ENCODE measurements at places on chromosomes 2 and 18. TPM values are rescaled to one million over a fixed set of nuclear protein-coding genes. Genes with fewer than 3 reads are reported as not detected.

- H3K4me3 ChIP-seq: peak overlapping the region; percentile 87
- H3K4me1 ChIP-seq: peaks cover 31% of the 10 kb centered on the region
- peak overlapping the region; percentile 90 for H3K27ac ChIP-seq
- H3K27me3 ChIP-seq: no peaks in the 10 kb centered on the region
These were observed 667 bp downstream of the GFPT1 start for GRCh38 chr2:69386360-69386759.

The TMEM163 gene
- total RNA-seq: not detected

The CYP27C1 gene
- 0.20 TPM for total RNA-seq

- no peaks in the 10 kb centered on the region for H3K27me3 ChIP-seq
- no peak for DNase-seq
- no peaks in the 10 kb centered on the region for H3K4me1 ChIP-seq
- H3K27ac ChIP-seq: no peak overlapping the region
- H3K4me3 ChIP-seq: no peak overlapping the region
These were observed 10.7 kb downstream of the VPS54 start for GRCh38 chr2:64008434-64009009.

The CPLX4 gene
- not detected for total RNA-seq

GRCh38 chr2:102513355-102513939, 40.4 kb downstream of the SLC9A4 start:
- no peak for DNase-seq
- H3K4me3 ChIP-seq: no peak overlapping the region
- H3K4me1 ChIP-seq: no peaks in the 10 kb centered on the region
- H3K36me3 ChIP-seq: no peaks in the 10 kb centered on the region

- H3K36me3 ChIP-seq: no peaks in the 10 kb centered on the region
- H3K27ac ChIP-seq: no peak overlapping the region
- no peak overlapping the region for H3K4me3 ChIP-seq
- H3K4me1 ChIP-seq: no peaks in the 10 kb centered on the region
- DNase-seq: no peak
These were observed 297.3 kb upstream of the MMADHC start for GRCh38 chr2:149884871-149885270.

DNA sequence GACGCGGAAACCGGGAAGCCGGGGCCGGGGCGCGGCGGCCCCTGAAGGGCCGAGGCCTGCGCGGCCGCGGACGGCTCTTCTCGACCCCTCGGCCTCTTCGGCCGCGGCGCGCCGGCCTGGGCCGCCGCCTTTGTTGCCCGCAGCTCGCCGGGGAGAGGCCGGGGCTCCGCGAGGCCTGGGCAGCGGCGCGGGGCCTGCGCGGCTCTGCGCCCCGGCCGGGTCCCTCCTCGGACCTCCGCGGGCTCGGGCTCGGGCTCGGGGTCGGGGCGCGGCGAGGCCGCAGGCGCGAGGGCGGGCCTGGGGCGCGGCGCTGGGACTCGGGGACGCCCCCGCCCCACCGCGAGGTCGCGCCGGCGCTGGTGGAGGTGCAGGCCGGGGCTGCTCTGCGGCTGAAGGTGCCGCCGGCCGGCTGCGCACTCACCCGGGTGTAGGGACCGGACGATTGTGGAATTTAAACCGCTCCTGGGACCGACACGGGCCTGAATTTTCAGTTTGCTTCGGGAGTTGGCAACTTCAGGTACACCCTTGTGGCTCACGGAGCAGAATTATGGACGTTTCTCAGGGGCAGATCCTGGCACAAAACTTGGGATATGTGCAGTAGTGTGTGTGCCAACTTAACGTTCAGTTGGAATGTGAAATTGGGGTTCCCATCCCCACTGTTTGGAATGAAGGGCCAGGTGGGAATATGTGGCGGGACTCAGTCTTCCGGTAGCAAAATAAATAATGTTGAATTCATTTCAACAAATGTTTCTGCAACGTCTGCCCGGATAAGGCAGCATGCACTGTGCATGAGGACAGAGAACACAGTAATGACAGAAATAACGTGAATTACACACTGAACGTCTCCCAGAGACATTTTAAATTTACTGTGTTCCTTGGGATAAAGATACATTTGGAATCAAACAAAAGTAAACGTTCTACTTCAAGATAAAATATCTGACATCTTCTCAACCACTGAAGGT, 787 bp downstream of the SOCS6 start:
- peak overlapping the region; percentile 92 for H3K27ac ChIP-seq
- peak overlapping the region; percentile 66 for H3K4me3 ChIP-seq
- H3K27me3 ChIP-seq: no peaks in the 10 kb centered on the region
- peaks cover 56% of the 10 kb centered on the region for H3K4me1 ChIP-seq
- peak; percentile 49 for DNase-seq

DNA sequence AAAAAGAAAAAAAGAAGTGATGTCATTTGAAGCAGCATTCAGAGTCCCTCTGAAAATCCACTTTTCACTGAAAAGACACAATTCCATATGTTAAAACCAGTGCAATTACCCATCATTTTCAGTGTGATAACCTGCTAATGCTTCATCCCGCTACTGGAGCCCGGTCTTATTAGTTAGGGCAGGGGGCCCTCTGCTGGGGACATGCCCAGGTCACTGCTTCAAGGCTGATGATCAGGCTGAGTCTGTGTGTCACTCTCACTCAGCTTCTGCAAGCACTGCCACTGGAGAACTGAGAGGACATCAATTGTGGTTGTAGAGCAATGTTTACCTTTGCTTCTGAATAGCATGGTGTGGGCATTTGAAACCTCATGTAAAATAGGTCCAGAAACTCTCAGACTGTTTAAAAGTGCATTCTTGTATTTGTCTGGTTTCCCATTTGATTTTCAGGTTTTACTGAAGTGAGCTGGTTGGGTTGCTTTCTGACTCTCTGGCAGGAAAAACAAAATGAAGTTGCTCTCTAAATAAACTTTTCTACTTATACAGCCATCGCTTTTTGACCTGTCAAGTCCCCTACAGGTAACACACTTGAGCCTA, 49.2 kb upstream of the NXPH2 start:
- H3K27me3 ChIP-seq: no peaks in the 10 kb centered on the region
- DNase-seq: no peak
- H3K4me3 ChIP-seq: no peak overlapping the region
- no peak overlapping the region for H3K27ac ChIP-seq

DNA sequence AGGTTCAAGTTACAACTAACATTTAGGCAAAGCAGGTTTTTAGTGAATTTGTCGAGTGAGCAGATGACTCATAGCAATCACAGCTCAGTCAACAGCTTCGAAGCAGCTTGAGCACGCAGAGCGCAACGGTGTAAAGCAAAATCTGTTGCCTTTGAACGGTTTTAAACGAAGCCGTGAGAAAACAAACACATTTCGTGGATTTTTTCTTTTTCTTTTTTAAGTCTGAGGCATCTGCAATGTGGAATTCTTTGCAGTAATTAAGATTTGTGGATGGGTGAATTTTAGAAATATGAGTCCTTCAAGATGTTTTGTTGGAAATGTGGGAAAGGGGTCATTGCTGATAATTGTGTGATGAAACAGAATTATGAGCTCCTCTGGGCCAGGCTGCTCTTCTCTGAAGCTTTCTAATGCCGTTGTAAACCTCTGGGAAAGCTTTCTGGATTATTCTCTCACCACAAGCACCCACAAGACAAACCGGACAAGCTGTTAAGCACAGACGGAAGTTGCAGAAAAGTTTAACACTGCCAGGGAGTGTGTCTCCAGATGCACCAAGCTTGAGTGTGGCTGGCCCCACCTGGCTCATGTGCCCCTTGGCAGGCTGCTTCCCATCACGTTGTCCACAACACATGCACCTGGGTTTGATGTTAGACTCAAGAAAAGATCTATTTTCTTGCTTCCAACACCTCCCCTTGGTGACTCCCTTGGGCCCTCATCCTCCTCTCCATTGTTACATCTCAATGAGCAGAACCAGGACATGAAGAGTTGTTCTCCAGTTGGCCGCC, 224.7 kb downstream of the ACKR3 start:
- no peak for DNase-seq
- no peaks in the 10 kb centered on the region for H3K4me1 ChIP-seq
- no peaks in the 10 kb centered on the region for H3K36me3 ChIP-seq
- H3K4me3 ChIP-seq: no peak overlapping the region

The TCF23 gene
- not detected for total RNA-seq

The PLCL1 gene
- total RNA-seq: 3.7 TPM

The SLC9A2 gene
- 88.1 TPM for total RNA-seq

- no peak for DNase-seq
- H3K27me3 ChIP-seq: no peaks in the 10 kb centered on the region
- no peaks in the 10 kb centered on the region for H3K4me1 ChIP-seq
- no peak overlapping the region for H3K27ac ChIP-seq
These were observed 58.6 kb upstream of the CHMP1B start for GRCh38 chr18:11792632-11793031.

- no peak for DNase-seq
- H3K27ac ChIP-seq: no peak overlapping the region
- H3K4me3 ChIP-seq: no peak overlapping the region
- no peaks in the 10 kb centered on the region for H3K4me1 ChIP-seq
These were observed 1407.0 kb upstream of the CELF4 start for GRCh38 chr18:38972571-38972970.

GRCh38 chr2:128817171-128817570, 498.5 kb upstream of the HS6ST1 start:
- DNase-seq: no peak
- H3K27ac ChIP-seq: no peak overlapping the region
- no peaks in the 10 kb centered on the region for H3K27me3 ChIP-seq
- no peaks in the 10 kb centered on the region for H3K4me1 ChIP-seq

DNA sequence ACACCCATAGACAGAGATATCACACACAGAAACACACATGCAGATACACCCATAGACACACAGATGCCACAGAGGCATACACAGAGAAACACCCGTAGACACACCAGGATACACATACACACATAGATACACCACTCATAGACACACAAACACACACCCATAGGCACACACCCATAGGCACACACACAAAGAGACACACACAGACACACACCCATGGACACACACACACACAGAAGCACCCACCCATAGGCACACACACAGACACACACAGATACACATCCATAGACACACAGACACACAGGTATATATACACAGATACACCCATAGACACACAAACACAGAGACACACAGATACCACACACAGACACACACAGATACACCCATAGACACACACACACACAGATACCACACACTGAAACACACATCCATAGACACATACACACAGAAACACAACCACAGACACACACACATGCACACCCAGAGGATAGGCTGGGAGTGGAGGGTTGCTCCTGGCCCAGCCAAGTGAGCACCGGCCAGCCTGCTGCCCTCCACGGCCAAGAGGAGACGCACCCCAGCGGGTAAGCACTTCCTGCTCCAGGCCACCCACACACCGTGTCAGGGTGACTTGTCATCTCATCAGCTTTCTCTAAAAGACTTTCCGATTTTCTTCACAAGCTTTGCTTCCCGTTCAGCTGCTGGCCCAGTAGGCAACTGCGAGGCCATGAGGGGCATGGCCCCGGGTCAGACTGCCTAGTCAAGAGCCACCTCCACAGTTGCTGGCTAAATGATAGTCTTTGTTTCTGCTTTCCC, 14.1 kb upstream of the CNNM3 start:
- no peak overlapping the region for H3K27ac ChIP-seq
- peaks cover 6% of the 10 kb centered on the region for H3K4me1 ChIP-seq
- H3K27me3 ChIP-seq: no peaks in the 10 kb centered on the region
- no peak overlapping the region for H3K4me3 ChIP-seq
- DNase-seq: no peak

The FBXO11 gene
- total RNA-seq: 19.8 TPM

DNA sequence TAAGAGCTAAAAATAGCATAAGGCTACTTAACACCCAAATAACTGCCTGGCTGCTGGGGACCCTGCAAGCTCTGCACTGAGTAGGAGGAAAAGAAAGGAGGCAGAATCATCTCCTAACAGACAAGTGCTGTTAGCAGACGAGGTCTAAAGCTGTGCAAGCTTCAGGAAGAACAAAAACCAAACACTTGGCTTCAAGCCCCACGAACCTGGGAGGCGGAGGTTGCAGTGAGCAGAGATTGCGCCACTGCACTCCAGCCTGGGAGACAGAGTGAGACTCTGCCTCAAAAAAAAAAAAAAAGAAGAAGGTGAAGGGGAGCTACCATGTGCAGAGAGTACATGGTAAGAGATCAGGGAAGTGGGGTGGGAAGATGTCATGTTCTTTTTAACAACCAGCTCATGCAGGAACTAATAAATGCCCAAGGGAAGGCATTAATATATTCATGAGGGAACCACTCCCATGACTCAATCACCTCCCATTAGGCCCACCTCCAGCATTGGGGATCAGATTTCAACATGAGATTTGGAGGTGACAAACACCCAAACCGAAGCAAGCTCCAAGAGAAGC, 28.8 kb upstream of the INO80C start:
- no peaks in the 10 kb centered on the region for H3K27me3 ChIP-seq
- H3K4me3 ChIP-seq: no peak overlapping the region
- peak; percentile 18 for DNase-seq
- peaks cover 3% of the 10 kb centered on the region for H3K4me1 ChIP-seq
- H3K27ac ChIP-seq: peak overlapping the region; percentile 26
- no peaks in the 10 kb centered on the region for H3K36me3 ChIP-seq

DNA sequence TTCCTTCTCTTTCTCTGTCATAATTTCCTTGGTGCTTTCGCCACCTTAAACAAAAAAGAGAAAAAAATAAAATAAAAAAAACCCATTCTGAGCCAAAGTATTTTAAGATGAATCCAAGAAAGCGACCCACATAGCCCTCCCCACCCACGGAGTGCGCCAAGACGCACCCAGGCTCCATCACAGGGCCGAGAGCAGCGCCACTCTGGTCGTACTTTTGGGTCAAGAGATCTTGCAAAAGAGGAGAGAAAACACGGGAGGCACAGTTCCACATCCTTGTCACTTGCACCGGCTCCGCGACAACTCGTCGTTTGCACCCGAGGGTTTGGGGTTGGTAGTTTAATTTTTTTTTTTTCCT, 1.8 kb upstream of the SP9 start:
- H3K4me1 ChIP-seq: peaks cover 54% of the 10 kb centered on the region
- H3K27ac ChIP-seq: no peak overlapping the region

The LINC00305 gene
- not detected for total RNA-seq

- no peaks in the 10 kb centered on the region for H3K27me3 ChIP-seq
- no peak overlapping the region for H3K4me3 ChIP-seq
- peaks cover 15% of the 10 kb centered on the region for H3K4me1 ChIP-seq
- DNase-seq: peak; percentile 22
These were observed 88.6 kb upstream of the EML6 start for GRCh38 chr2:54634564-54635511.

DNA sequence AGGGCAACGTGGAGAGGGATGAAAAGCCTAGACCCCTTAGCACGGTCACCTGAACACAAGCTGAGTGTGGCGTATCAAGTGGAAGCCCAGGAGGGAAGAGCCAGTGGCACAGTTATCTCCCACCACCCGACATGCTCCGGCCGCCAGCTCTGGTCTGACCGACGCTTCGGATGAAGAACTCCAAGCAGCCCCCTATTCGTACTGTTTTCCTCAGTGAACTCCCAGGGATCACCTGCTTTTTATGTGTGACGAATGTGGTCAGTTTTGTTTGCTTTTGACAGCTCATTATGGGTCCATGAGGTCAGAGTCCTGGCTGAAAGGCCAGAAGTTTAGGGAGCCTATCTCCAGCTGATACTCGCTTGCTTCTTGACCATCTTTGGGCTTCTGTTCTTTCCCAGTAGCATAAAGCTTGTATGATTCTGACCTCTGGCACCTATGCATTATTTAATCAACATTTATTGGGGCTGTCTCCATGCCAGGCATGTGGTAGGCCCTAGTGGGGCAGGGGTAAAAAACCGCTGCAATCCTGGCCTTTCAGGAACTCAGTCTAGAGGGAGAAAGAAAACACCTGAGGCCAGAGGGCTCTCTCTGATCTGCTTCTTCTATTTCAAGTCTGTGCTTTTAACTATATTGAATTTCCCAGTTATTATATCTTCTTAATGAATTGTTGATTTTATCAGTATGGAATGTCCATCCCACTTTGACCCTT, 33.0 kb upstream of the MRPL33 start:
- H3K4me3 ChIP-seq: no peak overlapping the region
- peaks cover 4% of the 10 kb centered on the region for H3K4me1 ChIP-seq
- no peaks in the 10 kb centered on the region for H3K36me3 ChIP-seq
- DNase-seq: no peak
- H3K27ac ChIP-seq: no peak overlapping the region

The DOK6 gene
- 0.37 TPM for total RNA-seq

The PROC gene
- total RNA-seq: 3.0 TPM

Measured in transverse colon (tissue), 4 donors.